ENCODE measurements at places on chromosomes 4 and X. TPM values are rescaled to one million over a fixed set of nuclear protein-coding genes. Genes with fewer than 3 reads are reported as not detected.

BCORL1 gene
- total RNA-seq: 3.1 TPM

DNA sequence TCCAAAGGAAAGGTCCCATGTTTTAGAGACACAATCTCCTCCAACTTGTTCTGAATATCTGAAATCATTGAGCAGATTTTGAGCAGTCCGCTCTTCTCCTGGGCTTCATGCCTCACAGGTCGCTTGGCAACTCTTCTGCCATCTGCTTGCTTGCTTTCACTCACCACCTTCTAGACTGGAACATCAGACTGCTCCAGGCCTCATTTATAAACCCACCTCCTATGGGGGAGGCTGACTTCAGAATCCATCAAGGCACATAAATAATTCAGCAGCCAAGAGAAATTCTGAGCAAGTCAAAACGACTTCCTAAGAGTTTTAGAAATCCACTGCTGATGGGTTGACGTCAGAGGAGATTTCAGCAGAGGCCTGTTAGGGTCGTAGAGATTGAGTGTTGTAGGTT lies 64.1 kb downstream of the FAM184B start:
- no peak for DNase-seq
- no peak overlapping the region for H3K4me3 ChIP-seq
- H3K27ac ChIP-seq: no peak overlapping the region
- H3K36me3 ChIP-seq: no peaks in the 10 kb centered on the region

GRCh38 chr4:140066031-140066930 lies 87.7 kb downstream of the MAML3 start:
- DNase-seq: no peak
- H3K36me3 ChIP-seq: no peaks in the 10 kb centered on the region
- H3K27ac ChIP-seq: no peak overlapping the region
- H3K4me3 ChIP-seq: no peak overlapping the region

F9 gene
- total RNA-seq: not detected
